Activated CD4-positive, alpha-beta memory T cell treated with anti-CD3 and anti-CD28 coated beads for 36 hours (primary cell): ENCODE measurements at places on chromosomes 7 and 10.

DNA sequence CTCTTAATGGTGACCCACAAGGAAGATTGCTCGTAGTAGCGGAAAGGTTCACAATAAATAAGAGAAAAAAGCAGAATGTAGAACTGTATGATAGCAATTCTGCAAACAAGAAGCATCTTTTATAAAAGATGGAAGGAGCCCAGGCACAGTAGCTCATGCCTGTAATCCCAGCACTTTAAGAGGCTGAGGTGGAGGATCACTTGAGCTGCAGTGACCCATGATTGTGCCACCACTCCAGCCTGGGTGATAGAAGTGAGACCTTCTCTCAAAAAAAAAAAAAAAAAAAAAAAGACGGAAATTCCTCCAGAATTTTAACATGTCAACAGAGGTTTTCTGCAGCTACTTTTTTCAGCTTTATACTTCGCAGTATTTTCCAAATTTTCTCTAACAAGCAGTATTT is 13.2 kb downstream of the GATAD1 start:
- DNase-seq, result no peak

DNA sequence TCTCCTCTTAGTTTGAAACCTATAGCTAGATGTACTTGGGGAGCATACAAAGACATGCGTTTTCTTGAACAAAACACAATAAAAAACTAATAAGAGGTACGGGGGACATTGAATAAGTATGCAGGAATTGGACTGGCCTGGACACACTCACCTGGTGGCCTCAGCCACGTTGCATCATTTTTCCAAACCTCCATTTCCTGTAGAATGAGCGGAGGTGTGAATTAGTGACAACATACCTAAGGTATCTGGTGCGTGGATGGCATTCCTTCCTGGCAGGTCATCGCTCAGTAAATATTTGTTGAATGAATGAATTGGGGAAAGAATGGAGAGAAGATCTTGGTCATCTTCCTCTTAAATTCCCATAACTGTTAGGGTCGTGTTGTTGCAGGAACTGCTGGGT is 103.2 kb upstream of the CTBP2 start:
- no peak for DNase-seq

- no peak for DNase-seq
Measured at GRCh38 chr10:68049289-68050078, 25.6 kb downstream of the HERC4 start.

DNA sequence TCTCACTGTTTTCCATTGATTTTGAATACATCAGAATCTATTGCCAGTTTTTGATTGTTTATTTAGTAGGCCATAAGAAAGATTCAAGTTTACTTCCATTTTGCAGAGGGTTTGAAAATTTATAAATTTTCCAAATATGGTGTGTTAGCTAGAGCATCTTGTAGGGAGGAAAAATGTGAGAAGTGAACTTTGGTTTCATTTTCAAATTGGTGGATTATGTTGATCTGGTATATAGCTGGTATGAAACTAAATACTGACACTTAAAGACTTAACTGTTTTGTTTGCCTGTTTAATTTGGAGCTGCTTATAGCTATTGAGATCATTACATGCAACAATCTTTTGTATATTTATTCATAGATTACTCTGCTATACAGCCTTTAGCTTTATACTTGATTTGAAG is 108.1 kb downstream of the ADAM22 start:
- DNase-seq, result no peak

- no peak for DNase-seq
Measured at GRCh38 chr10:133224756-133225372, 5.2 kb upstream of the UTF1 start.

- no peak for DNase-seq
Measured at GRCh38 chr10:95360122-95360714, 69.4 kb upstream of the PDLIM1 start.

GRCh38 chr10:126058507-126058906 is 162.1 kb downstream of the FANK1 start:
- DNase-seq, result no peak

DNA sequence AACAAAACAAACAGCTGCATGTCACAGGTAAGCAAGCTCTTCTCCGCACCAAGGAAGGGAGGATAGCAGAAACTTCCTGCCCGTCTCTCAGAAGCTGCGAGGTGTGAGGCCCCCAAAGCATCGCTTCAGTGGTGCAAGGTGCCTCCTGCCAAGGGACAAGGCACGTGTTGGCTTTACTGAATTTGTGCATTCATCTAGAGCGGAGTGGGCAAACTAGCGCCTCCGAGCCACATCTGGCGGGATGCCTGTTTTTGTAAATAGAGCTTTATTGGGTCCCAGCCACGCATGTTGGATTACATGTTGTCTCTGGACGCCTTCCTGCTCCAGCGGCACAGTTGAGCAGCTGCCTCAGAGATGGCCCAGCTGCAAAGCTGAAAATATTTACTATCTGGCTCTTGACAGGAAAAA is 27.7 kb downstream of the PHYH start:
- no peak for DNase-seq

GRCh38 chr7:6433784-6434615 is 13.8 kb downstream of the DAGLB start:
- DNase-seq, result no peak

DNA sequence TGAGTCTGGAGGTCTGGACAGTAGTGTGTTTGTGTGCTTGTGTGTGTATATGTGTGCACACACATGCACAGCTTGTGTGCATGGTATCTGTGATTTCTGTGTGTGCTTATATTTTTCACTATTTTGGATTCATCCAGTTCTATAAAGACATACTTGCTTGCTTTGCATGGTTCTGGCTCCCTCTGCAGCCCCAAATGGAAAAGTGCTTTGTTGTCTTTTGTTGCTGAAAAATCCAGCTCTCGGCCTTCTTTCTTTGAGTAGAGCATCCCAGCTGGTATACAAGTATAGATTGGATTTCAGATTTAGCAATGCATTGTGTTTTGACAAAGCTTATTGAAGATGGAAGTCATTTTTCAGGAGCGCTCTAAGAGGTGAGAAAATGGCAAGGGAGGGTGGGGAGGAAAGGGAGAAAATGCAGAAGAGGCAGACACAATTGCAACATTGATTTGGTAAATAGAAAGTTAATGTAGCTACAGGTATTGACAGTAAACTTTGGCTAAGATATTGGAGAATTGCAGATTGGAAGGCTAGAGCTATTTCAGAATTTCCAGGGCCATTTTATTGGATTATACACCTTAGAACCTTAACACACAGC is 333.9 kb downstream of the AUTS2 start:
- no peak for DNase-seq

- DNase-seq, result peak; percentile 41
Measured at GRCh38 chr7:36475381-36475780, 85.7 kb downstream of the ANLN start.

DNA sequence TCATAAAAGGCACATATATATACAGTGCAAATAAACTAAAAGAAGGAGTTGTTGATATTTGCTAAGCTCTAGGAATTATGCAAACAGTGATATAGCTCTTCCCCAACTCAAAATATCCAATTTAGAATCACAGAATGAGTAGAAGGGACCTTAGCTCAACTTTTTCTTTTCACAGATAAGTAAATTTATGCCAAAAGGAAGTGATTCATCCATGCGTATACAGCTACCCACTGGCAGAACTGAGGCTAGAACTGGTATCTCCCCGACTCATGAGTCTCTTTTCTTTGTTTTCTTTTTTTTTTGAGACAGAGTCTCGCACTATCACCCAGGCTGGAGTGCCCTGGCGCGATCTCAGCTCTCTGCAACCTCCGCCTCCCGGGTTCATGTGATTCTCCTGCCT is 54.2 kb upstream of the SVIL start:
- peak; percentile 35 for DNase-seq

DNA sequence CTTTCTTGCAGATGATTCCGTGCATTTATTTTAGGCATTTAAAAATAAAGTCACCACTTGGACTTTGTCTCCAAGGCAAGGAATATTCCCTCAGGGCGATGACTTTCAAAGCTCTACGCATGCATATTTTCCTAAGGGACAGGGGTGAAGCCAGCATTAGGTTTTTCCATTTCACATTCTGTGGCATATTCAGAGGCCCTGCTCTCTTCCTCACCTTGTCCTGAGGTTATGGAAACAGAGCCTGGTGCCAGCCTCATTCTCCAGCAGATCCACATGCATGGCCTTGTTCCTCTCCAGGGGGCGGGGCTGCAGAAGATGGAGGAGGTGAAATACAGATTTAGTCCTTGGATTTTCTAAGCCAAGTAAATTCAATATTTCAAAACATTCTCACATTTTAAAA is 11.6 kb upstream of the LYZL1 start:
- no peak for DNase-seq

DNA sequence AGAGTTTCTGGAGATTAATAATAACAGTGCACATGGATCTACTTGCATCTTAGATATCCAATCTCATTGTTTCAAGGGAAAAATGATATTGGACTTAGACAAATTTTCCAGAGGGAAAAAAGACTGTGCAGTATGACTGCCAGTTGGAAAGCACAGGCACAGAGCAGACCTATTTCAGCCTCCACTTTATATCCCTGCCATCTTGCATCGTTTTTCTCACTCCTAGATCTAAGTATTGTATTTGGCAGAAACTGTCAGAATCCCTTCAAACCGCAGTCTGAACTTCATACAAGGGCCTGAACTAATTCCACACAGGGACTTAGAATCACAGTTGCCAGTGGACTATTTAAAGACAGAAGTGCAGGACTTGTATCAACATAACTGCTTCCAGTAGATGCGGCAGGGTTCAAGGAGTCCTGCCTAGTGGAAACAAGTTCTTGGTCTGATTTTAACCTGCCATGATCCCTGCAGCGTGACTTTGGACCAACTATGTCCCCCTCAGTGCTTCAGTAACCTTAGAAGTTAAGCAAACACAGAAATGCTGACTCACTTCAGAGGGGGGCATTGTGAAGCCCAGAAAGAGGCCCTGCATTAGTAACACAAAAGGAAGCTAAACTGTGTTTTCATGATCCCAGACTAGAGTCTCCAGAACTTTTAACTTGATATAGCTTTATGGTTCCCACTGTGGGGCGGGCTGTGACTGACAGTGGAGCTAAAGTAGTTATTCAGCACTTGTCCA is 95.7 kb upstream of the PALS2 start:
- DNase-seq, result no peak

DNA sequence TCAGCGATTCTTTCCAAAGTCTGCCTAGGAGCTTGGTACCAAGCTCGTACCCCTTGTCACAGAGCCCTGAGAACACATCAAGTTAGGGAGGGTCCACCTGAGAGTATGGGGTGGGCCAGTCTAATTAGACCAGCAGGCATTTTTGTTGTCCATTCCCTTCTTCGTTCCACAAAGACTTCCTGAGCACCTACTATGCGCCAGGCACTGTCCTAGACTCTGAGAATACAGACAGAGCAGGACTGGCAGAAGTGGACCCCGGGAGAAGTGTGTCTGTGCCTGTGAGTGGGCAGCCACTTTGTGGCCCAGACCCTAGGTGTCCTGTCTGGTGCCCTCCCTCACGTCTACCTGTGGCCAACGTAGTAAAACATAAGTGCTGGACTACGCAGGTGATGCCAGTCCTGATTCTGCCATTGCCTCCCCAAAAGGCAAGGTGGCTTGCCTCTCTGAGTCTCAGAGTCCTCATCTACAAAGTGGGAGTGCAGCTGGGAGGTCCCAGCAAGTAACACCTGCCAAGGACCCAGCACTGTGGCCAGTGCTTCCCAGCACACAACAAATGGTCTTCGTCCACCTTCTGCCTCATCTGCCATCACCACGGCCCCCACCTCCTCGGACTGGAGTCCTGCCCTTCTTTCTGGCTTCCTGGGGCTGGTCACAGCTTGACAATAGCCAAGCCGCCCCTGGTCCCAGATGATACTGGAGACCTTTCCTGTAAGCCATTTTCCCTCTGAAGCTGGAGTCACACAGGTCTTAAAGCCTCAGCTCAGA is 54.3 kb upstream of the DUSP5 start:
- peak; percentile 7 for DNase-seq

DNA sequence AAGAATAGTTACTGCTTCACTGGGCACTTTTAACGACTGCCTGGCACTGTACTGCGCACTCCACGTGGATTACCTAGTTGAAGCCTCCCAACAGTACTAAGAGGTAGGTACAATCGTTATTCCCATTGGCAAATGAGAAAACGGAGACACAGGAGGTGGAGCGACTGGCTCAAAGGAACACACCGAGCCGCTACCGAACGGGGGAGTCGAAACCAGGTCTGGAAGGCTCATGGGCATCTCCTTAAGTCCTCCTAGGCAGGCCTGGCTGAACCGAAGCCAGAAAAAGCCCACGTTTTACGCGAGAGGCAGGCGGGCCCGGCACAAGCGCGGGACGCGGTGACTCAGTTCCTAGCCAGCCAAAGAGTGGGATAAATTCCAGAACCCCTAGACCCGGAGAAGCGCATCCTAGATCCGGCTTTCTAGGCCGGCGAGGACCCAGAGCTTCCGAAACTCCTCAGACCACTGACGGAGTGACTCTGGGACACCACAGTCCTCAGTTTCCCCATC is 472 bp downstream of the PDAP1 start:
- DNase-seq, result peak; percentile 58

DNA sequence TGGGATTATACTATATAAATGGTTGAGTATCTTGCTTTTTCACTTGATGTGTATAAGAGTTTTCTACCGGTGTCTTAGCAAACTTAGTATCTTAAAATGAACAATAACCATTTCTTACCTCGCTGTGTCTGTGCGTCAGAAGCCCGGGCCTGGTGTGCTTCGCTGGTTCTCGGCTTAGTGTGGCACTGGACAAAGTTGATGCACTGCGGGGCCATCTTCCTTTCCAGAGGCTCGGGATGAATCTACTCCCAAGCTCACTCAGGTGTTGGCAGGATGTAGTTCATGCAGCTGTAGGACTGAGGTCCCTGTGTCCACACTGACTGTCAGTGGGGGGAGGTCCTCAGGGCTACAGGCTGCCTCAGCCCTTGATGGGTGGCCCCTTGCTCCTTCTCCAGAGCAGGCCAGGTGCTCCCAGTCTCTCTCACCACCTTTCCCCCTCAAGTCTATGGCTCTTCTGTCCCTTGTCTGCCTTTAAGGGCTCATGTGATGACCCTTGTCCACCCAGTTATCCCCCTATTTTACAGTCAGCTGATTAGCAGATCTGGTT is 227.8 kb downstream of the GLRX3 start:
- DNase-seq, result no peak
